ENCODE measurements at places on chromosomes 12 and 14.

GRCh38 chr12:52631264-52631663, 12.9 kb upstream of the KRT73 start:
- no peak for DNase-seq

DNA sequence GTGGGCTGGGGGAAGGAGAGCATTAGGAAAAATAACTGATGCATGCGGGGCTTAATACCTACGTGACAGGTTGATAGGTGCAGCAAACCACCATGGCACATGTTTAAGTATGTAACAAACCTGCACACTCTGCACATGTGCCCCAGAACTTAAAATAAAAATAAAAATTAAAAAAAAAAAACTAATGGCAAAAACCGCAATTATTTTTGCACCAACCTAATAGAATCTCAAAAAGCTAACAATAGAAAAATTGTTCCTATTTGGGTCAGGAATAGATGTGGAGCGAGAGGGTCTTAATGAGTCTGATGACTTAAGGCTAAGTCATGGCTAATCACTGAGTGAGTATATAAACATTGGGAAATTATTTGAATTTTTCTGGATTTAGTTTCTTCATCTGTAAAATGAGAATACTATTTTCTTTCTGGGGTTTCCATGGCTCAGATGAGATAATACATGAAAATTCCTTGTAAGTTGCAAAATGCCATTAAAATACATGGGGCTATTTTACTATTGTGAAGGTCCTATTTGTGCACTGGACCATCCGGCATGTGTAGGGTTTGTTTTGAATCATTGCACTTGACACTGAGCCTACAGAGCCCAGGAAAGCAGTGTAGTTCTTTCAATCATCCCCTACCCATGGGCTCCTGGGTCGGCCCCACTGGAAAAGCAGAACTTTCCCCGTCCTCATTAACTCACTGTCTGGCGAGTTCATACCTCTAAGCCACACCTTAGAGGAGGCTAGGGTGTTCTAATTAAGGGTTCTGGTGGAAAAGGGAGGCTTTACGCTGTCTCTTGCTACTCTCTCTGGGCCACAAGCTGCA, 164.1 kb upstream of the NTF3 start:
- no peak for DNase-seq

DNA sequence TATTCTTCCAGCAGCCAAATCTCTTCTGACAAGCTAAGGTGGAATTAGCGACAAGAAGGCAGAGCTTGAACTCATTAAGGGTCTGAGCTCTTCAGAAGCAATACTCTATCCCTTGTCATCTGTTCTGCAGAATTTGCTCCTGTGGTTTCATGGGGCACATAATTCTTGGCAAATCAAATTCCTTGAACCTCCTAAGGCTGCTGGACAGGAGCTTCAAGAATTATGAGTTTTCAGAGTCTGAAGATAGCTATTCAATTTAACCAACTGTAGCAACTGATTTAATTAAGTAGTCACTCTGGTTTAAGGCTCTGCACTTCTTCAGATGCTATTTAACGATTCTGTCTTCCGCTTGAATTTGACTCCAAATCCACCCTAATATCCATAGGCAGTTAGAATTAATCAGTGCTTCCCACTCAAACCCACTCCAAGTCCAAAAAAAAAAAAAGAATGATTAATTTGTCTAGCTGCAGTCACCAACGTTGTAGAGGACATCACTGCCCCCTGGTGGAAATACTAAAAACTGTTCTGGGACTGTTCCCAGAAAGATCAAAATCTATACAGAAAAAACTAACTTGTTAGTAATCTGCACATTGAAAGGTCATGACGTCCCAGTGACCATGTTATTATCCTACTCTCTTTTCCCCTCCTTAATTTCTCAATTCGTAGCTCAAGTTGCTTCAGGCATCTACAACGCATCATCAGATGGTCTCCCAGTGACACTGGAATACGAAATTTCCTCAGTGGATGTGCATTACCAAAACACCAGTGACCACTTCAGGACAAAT, 169.9 kb downstream of the KIF21A start:
- DNase-seq = no peak

GRCh38 chr14:71331403-71331802, 424.1 kb downstream of the PCNX1 start:
- DNase-seq = no peak

GRCh38 chr14:32312010-32312331, 17.1 kb upstream of the AKAP6 start:
- no peak for DNase-seq

DNA sequence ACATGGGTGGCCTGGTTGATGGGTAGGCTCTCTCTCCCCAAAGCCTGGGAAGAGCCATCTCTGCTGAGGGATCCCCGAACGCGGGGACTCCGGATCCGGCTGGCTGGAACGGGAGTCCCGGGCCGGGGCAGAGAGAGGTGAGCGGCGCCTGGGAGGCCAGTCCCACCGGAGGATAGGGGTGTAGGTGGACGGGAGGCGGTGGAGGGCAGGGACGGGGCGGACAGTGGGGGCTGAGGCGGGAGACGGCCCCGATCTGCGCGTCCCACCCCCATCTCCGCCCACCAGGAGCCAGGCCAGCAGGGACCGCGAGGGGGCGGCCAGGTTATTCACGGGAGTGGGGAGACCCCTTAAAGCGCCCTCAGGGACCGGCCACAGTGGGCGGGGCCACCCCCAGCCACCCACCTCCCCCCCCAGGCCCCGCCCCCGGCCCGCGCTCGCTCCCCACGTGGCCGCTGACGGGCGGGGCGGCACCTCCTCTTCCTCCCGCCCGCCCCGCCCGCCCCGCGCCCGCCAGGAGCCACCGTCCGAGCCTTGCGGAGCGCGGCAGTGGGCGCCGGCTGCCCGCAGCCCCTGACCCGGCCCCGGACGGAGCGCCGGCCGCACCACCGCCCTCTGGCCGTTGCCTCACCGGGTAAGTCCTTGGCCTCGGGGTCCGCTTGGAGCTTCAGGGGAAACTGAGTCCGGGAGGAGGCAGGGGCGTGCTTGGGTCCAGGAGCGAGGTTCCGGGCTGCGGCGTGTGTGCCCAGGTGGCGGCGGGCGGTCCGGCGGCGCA, at the start of gene INF2:
TSS of gene INF2 (plus strand) at position 510 of the 772 bp plus-strand sequence. CDS start 11,748 bp downstream, outside the sequence.
- no peak for DNase-seq

DNA sequence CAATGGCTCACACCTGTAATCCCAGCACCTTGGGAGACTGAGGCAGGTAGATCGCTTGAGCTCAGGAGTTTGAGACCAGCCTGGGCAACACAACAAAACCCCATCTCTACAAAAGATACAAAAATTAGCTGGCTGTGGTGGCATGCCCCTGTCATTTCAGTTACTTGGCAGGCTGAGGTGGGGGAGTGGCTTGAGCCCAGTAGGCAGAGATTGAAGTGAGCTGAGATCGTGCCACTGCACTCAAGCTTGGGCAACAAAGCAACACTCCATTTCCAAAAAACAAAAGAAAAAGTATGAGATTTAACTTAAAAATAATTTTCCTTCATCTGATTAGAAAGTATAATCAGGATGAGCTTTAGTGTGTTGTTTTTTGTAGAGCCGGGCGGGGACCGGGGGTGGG, 47.9 kb upstream of the BCAT1 start:
- no peak for DNase-seq

DNA sequence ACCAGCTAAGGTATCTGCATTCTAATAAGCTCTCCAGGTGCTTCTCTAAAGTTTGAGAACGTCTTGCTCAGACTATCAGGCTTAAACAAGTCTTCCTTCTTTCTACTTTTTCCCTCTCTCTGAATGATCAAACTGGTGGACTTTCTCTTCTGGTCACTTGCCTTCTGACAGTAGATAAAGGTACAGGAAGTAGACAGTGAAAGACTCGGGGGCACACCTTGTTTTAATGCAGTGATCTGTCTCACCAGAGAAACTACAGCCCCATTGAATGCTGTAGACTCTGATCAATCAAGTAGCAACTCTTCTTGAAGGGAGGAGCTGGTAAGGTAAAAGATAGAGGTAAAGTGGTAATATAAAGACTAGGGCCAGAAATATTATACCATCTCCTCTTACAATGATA, 48.1 kb upstream of the ATXN7L3B start:
- DNase-seq = no peak

- DNase-seq = no peak
These were observed 947.7 kb downstream of the GALC start for GRCh38 chr14:87045246-87045645.

GRCh38 chr14:60116181-60116580, 24.5 kb downstream of the PCNX4 start:
- DNase-seq = no peak

GRCh38 chr14:105047283-105048016, 17.8 kb downstream of the GPR132 start:
- DNase-seq = no peak

DNA sequence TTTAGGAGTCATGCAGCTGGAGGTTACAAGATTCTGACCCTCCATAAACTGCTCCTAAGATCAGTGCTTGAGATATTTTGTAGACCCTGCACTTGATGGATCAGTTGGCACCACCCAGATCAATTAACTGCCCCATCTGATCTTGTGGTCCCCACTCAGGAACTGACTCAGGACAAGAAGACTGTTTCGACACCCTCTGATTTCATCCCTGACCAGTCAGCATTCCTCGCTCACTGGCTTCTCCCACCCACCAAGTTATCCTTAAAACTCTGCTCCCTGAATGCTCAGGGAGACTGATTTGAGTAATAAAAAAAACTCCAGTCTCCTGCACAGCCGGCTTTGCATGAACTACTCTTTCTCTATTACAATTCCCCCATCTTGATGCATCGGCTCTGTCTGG, 360.2 kb downstream of the GALC start:
- no peak for DNase-seq

DNA sequence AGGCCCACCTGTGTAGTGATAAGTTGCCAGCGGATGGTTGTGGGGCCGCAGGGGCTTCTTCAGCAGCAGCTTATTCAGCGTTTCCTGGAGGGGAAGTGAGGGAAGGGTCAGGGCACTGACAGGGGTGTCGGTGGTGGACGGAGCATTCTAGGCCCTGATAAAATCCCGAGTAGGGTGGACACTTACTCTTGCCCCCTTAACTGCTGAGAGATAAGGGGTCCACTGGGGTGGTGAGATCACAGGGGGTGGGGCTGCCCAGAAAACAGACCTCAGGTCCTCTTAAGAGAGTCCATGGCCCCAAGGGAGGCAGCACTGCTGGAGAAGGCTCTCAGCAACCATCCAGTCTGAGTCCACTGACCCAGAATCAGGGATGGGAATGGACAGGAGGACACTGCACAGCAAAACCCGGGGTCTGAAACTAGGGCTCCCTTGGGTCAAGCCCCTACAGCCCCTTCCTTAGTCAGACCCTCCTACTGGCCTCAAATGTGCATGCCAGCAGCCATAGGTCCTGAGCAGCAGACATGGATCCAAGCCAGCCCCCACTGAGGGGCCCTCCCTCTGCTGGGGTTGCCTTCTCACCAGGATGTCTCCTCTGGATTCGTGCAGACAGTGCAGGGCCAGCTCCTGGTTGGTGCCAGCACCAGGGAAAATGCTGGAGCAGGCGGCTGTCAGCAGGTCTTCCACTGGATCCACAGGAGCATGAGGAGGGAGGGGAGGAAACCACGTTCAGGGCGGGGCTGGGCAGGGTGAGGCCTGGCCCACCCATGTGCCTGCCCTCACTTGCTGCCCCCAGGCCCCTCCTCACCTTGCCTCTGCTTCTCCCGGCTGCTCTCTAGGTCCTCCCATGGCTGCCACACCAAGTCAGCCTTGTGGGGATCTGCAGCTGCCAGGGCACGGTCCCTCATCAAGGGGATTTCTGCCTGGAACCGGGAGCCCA, 12.1 kb upstream of the PNMA1 start:
- DNase-seq = no peak

DNA sequence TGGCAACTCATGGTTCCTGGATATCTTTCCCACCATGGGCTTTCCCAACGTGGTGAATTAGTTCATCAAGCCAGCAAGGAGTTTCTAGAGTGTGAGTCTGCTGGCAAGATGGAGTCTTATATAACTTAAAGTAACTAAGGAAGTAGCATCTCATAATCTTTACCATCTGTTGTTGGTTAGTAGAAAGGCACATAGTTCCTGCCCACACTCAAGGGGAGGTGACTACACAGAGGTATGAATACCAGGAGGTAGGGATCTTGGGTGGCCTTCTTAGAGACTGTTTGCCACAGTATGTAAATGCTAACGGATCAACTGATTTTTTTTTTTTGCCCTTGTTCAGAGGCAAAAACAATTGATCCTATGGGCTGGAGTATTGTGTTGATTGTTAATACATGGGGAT, 446.9 kb downstream of the ATP23 start:
- no peak for DNase-seq

- no peak for DNase-seq
These were observed 28.6 kb downstream of the EML1 start for GRCh38 chr14:99821519-99822508.

DNA sequence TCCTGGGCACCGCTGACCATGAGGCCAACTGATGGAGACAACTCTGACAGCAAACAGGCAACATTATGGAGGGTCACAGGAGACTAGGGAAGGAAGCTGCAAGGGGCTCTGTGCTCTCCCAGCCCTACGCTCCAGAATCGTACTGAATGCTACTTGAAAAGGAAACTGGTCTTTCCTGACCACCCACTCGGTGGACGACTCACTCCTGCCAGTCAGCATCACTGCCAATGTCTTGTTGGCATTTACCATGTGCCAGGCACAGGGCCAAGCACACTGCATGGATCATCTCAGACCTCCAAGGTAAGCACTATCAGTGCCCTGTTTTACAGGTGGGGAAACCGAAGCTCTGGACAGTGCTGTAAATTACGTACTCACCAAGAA, 38.0 kb downstream of the CCDC85C start:
- no peak for DNase-seq

DNA sequence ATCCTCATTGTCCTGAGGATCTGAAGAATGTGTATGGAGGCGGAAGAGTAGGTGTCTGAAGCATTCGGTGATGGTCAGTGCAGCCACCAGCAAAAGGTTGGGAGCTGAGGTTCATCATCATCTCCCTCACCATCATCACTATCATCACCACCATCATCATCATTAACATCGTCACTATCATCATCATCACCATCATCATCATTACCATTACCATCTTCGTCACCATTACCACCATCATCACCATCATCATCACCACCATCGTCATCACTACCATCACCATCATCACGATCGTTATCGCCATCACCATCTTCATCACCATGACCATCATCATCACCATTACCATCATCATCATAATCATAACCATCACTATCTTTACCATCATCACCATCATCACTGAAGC, 90.8 kb upstream of the TMEM132D start:
- DNase-seq = no peak

DNA sequence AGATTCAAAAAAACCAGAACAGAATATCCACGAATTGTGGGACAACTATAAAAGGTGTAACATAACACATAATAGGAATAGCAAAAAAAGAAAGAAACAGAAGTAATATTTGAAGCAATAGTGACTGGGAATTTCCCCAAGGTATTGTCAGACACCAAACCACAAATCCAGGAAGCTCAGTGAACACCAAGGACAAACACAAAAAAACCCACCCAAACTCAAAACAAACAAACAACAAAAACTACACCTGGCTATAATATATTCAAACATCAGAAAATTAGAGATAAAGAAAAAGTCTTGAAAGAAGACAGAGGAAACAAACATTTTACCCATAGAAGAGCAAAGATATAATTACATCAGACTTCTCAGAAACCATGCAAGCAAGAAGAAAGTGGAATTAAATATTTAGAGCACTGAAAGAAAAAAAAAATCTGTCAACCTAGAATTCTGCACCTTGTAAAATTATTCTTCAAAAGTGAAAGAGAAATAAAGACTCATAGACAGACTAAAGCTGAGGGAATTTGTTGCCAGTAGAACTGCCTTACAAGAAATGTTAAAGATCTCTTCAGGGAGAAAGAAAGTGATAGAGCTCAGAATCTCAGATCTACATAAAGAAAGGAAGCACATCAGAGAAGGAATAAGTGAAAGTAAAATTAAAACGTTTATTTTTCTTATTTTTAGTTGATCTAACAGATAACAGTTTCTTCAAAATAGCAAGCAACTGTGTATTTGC, 12.1 kb upstream of the HMGA2 start:
- DNase-seq = no peak

- DNase-seq = no peak
These were observed 50.7 kb downstream of the CRADD start for GRCh38 chr12:93727911-93728310.

Data from anterior cingulate cortex (tissue), 58 donors.